ENCODE measurements at places on chromosomes 4 and X.

DNA sequence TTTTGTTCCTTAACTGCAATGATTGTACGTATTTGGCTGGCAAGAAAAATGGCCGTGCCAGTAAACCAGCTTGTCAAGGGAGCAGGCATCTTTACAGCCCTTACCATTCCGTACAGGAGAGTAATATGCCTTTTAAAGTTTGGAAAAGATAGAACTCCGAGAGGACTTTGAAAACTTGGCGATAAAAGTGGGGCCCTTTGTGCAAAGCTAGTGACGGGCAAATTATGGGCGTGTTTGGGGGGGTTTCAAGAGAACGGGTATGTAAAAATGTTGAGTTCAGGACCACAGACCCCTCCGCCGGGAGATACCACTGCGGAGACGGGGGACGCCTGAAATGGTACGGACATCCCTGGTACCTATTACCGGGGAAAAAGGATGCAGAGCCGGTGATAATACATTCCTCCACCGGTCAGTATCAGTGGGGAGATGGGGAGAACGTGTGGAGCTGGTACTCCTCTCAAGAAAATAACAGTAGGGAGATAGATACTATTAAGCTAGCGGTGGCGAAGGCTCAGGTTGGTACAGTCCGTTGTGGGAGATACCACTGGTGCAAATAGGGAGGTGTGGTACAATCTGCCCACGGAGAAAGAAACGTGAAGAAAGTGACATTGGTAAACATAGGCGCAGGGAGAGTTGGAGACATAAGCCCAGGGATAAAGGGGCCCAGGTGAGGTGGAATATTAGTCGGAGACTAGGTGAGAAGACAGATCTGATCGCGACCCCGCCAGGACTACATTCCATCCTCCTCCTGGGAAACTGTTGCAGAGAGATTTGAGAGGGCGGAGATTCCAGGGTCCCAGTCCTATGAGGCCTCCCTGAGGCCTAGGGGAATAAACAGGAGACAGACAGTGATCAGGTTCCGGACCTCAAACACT lies 14.5 kb downstream of the SPACA5 start:
- DNase-seq, result peak; percentile 77

DNA sequence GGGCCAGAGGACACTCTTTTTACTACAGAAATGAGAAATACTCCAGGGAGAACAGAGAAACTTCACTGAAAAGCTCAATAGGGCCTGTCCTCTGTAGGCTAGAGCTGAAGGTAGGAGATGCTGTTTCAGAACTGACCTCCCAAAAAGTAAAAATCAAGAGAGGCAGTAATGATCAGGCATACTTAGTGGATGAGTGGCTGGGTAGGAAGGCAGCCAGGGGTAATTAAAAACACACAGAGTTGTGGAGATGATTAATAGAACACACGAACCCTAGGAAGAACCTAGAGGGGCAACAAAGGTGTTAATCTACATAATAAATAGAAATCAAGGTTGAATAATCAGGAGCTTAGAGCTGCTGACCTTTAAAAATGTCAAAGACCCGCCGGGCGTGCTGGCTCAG lies 582.4 kb upstream of the ADGRL3 start:
- no peak for DNase-seq

GRCh38 chr4:148633720-148634119 lies 191.5 kb upstream of the NR3C2 start:
- DNase-seq, result no peak

GRCh38 chrX:151680805-151681204 lies 14.5 kb upstream of the PRRG3 start:
- DNase-seq, result peak; percentile 73

DNA sequence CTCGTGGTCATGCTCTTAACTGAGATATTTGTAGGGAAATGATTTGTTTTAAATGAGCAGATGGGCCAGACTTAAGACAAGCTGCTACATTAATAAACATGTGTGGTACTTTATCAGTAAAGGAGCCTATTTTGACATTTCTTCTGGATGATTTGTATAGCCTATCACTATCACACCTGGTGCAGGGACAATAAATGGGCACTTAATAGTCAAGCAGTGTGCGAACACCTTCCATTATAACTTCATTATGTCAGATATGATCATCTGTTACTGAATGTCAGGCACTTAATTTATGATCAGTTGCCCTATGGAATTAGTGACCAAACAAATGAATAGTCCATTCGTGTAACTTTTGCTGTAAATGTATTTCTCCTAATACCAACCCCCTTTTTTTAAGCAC lies 628.8 kb downstream of the ADGRL3 start:
- no peak for DNase-seq

GRCh38 chr4:174402470-174403176 lies 118.9 kb downstream of the CEP44 start:
- no peak for DNase-seq

DNA sequence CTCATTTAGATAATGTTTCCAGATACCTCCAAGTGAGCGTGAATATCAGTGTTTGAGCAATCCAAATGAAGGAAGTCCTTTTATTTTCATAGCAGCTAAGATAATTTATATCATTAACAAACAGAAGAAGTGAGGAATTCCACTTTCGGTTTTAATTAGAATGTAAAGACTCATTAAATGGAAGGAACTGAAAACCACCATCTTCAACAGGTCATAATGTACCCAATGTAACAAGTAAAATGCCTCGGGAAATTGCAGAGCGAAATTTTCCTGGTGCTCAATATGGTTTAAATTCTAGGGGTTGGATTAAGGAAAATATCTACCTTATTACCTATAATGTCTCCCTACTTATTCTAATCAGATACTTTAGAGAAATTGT lies 33.9 kb upstream of the SLC9A7 start:
- DNase-seq, result no peak

DNA sequence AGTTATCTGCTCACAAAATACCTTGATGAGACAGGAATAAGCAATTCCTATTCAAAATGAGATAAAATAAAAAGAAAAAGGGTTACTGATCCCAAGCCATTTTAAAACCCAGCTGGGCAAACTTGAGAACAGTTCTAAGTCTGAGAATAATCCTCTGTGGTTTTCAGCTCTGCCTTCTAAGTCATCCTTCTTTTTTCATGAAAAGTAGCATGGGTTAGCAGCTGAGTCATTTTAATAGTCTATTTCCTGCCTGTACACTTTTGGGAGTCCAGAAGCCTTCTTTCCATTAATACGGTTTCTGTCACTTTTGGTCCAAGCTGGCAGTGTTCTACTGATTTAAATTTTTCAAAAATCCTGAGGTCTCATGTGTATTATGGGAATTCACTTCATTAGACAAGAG lies 374.3 kb downstream of the IQCM start:
- DNase-seq, result no peak

- DNase-seq, result no peak
Measured at GRCh38 chr4:61223385-61223784, 23.3 kb downstream of the ADGRL3 start.

DNA sequence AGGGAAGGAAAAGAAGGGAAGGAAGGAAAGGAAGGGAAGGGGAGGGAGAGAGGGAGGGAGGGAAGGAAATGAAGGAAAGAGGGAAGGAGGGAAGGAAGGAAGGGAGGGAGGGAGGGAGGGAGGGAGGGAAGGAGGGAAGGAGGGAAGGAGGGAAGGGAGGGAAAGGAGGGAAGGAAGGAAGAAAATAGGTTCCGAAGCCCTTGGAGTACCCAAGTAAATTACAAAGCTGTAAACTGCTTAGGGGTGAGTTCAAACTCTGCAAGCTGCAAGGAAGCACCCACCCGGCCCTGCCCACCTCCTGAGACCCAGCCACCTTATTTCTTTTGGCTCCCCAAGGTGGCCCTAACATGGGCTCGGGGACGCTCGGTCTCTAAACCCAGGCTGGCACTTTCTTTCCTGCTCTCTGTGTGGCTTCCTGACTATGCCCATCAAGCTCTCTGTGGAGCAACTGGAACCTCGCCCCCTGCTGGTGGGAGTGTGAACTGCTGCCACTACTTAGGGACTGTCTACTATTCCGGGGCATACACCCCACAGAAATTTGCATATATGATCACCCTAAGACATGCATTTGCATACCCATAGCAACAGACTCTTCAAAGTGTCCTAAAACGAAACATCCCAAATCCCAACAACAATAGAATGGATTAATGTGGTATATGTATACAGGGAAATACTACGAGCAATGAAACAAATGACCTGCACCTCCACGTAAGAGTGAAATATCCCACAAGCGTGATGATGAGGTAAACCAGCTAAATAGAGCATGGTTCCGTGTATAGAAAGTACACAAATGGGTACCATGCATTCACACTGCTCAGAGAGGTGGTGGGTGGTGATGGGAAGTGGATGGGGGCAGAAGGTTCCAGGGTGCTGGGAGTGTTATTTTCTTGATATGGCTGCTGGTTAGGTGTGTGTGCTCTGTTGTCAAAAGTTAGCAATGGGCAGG lies 151.7 kb upstream of the TBL1X start:
- peak; percentile 65 for DNase-seq

DNA sequence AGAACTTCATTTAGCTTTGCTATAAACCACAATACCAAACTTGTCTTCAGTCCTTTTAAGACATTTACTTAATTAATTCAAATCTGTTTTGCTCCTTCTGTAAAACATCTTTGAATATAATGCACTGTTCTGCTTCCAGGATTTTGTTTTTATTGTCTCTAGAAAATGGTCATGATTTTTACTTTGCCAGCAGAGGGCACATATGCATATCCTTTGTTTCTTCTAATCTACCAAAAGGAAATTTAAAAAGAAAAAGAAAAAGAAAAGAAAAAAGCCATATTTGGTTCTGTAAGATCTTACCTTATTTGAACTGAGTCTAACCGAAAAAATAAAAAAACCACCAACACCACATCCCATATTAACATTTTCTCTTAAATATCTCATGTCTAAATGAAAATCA lies 101.9 kb upstream of the CCSER1 start:
- peak; percentile 29 for DNase-seq

- DNase-seq, result no peak
Measured at GRCh38 chr4:31236639-31237173, 516.5 kb downstream of the PCDH7 start.

- no peak for DNase-seq
Measured at GRCh38 chrX:37468124-37468739, 103.2 kb upstream of the LANCL3 start.

DNA sequence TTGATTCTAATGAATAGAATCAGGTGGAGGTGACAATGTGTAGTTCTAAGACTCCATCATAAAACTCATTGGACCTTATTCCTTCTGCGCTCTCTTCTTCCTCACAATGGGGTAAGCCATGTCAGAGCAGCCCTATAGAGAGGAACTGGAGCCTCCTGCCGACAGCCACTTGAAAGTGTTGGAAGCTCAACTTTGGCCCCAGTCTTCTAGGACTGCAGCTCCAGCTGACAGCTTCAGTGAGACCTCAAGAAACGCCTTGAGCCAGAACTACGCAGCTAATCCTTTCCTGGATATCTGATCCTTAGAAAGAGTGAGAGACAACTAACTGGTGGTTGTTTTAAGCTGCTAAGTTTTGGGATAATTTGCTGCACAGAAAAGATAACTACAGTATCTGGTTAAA lies 22.1 kb upstream of the ADH7 start:
- no peak for DNase-seq

DNA sequence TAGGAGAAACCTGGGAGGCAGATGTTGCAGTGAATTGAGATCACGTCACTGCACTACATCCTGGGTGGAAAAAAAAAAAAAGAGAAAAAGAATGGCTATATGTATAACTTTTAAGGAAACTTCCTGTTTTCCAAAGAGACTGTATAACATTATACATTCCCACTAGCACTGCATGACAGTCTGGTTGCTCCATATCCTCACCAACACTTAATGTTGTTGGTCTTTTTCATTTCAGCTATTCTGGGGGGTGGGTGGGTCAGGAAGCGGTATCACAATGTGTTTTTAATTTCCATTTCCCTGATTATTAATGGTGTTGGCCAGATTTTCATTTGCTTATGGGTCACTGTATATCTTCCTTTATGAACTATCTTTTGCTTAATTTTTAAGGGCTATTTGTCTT lies 13.4 kb downstream of the LRIT3 start:
- no peak for DNase-seq

GRCh38 chrX:46628460-46629371 lies 55.2 kb downstream of the CHST7 start:
- peak; percentile 5 for DNase-seq

GRCh38 chrX:36543499-36543898 lies 464.7 kb upstream of the FAM47C start:
- no peak for DNase-seq

DNA sequence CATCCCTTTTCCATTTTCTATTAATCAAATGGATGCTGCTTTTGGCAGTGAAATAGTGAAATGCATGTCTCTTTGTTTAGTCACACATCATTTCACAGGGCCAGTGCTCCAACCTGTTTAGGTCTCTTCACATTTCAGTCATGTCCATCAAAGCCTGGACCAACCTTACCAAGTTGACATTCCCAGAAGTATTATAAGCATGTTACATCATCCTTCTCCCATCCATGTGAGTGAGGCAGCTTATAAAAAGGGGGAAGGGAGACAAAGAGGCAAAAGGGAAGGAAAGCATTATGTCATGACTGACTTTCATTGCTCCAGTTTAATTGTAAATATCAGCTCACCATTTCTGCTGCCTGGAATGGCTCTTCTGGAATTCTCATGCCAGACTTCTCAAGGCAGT lies 94.4 kb downstream of the NWD2 start:
- DNase-seq, result no peak

GRCh38 chr4:52873191-52873590 lies 11.1 kb downstream of the RASL11B start:
- no peak for DNase-seq

DNA sequence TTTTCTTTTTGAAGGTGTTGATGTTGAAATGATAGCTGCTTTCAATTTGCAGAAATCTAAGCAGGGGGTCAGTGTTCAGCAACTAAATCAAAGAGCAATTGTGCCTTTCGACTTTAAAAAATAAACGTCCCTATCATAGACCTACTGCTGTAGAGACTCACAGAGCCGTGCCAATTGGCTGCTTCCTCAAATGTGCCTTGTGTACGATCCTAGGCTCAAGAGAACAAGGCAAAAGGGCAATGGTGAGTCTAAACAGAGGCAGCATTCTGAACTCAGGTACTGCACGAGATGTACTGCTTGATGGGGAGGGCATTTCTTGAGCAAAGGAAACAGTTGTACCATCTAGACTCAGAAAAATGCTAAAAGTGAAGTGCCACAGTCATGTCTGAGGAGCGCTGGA lies 29.8 kb downstream of the OPHN1 start:
- DNase-seq, result no peak

DNA sequence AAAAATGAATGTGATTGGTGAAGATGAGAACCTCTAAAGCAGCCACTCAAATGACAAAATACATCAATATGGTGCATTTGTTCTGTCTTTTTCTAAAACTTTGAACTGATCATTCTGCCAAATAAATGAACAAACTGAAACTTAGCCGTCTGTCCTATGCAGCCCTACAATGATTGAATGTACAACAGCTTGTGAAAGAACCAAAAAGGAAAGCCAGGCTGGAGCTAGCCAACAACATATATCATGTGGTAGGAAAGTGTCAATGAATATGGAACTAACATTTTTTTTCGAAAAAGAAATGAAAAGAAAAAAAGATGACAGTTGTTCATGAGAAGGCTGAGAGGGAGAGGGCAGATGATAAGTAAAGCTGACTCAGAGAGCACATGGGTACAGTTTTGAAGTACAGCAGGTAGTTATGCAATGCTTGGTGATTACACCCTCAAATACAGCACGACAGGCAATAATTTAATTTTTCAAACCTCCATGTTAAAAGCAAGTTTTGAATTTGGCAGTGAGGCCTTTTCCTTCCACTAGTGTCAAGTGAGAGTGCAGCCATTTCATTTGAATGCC lies 21.2 kb upstream of the SLC7A11 start:
- DNase-seq, result peak; percentile 20
